ENCODE measurements at places on chromosomes 13 and 19.
A peak's percentile ranks its signal among the peaks of the same experiment; 100 is the strongest.

DNA sequence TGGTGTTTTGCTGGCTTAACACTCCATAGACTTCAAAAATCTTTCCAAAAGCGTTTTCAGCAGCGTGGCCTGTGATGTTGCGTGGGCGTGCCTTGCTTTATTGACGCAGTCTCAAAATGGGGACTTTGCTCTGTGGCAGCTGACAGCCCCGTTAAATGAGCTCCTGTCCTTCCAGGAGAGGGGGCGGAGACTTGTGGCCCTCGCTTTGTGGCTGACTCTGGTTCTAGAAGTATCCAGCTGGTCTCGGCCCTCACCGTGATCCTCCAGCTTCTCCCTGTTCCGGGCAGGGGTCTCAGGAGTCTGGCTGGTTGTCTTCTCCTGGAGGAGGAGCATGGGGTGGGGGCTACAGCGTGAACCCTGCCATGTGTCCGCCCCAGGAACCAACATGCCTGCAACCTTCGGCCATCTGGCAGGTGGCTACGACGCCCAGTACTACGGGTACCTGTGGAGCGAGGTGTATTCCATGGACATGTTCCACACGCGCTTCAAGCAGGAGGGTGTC, 8.4 kb upstream of the ZNF554 start:
- DNase-seq: no peak

DNA sequence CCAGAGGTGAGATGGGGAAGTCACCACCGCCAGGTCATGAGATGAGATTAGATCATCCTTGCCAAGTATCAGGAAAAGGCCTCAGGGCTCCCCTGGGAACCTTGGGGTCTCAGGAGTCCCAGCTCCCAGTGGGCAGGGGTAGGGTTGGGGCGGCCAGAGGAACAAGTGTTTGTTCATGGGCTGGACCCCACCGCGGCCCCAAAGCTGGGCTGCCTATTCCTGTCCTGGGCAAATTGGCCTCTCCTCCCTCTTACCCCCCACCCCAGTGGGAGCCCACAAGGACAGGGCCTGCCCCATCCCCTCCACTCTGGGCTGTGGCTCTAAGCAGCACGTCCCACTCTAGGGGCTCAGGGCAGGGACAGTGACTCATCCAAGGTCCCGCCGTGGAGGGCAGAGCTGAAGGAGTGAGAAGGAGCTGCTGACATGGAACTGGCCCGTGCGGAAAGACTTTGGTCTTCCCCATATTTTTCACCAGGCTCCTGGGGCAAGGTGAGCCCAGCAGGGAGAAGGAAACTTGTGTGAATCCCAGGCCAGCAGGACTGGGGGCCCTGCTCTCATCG, 4.0 kb upstream of the HCN2 start:
- DNase-seq: no peak

GRCh38 chr19:46533078-46533620, 37.5 kb upstream of the PNMA8B start:
- no peak for DNase-seq

DNA sequence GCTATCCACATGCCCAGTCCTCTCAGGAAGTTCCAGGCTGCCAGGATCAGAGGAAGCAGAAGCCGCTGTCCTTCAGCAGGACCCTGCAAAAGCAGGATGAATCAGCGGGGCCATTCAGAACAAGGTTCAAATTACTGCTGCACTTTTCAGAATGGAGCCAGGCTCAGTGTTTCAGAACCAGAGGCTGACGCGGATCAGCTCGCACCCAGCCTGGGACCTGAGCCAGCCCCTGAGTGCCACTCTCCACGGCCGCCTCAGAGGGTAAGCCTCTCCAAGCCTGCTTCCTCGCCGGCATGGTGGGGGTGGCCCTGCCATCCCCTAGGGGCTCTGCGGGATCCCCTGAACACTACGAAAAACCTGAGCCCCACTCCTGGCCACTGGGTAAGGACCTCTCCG, 24.7 kb downstream of the RASA3 start:
- no peak for DNase-seq

DNA sequence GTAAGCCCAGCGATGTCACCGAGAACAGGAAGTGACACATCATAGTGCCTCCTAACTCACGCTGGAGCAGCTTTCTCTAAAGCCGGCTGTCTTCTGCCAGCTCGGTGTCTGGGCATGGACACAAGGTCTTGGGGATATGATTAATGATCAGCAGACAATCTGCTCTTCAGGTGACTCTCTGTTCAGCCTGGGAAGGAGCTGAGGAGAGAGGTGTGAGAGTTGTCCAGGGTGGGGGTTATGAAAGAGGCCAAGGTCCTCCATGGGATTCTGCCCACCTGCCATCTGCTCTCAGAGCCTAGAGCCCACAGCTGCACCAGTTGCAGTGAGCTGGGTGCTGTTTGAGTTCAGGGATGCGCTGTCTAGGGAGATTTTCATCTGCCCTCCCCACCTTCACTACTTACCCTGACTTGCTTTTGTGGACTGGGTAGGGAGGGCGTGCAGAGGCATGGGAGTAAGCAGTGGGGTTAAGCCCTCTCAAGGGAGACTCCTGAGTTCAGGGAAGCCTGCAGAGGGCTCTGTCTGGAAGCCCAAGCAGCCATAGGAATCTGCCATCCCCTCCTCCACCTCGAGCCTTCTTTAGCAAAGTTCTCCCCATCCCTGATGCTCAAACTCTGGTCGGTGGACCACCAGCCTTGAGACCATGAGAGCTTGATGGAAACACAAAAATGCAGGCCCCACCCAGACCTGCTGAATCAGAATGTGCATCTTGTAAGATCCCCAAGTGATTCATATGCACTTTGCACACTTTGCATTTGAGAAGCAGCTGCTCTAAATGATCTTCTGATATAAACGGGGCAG, 539.7 kb downstream of the RFC3 start:
- DNase-seq: peak; percentile 23

- DNase-seq: no peak
Measured at GRCh38 chr13:104357174-104357573, 1291.0 kb upstream of the SLC10A2 start.

DNA sequence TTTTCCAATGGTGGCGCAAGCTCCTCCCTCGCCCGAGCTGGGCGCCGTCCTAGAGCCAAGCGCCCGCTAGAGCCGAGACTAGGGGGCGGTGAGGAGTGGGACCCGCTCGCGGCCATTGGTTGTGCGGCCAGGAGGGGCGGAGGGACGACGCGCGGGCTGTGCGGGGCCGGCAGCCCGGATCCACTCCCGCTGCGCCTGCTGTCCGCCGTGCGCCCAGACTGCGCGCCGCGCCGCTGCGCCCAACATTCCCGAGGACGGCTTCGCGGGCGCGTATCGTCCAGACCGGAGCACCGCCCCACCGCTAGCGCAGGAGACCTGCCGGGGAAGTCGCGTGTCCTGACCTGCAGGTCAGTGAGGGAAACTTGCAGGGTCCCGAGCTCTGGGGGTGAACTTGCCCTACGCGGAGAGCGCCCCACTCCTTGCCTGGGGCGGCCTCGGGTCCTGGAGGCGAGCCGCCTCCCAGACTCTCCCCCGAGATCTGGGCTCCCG, at the start of gene SERTM1:
TSS of gene SERTM1 (plus strand) at position 183 of the 489 bp plus-strand sequence. CDS start 21,059 bp downstream, outside the sequence.
- no peak for DNase-seq

DNA sequence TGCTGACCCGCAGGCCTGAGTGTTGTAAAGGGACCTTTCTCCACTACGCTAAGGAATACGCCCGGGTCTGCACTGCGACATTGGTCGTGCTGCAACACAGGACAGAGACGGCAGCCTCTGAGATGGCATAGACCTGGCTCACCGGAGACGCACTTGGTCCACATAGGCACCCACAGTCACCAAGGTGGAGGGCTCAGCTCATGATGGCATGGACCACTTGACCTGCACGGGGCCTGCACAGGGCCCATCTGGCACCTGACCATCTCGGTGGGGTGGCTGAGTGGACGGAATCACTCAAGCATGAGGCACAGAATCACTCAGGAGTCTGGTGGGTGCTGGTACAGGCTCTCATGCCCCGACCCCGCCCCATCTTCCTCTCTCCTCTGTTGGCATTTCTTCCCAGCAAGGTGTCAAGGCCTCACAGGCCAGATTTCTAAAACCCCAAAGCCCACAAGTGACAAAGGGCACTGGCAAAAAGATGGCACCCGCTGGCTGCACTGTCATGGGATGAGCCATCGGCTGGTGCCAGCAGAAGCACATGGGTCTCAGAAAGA, 45.9 kb downstream of the TSHZ3 start:
- DNase-seq: no peak

DNA sequence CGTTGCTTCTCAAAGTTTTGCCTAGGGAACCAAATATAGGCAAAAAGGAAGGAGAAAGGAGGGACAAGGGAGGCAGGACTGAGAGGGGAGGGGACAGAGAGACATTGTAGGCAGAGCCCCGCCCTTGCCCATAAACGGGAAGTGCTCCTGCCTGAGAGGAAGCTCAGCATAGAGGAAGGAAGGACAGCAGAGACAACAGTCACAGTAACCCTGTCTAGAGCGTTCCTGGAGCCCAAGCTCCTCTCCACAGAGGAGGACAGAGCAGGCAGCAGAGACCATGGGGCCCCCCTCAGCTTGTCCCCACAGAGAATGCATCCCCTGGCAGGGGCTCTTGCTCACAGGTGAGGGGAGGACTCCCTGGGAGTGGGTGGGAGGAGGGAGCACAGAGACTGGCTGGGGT, at the start of gene CEACAM21:
TSS of gene CEACAM21 (plus strand) at position 169 of the 400 bp plus-strand sequence. CDS start at position 278, 109 bp downstream.
- DNase-seq: no peak

DNA sequence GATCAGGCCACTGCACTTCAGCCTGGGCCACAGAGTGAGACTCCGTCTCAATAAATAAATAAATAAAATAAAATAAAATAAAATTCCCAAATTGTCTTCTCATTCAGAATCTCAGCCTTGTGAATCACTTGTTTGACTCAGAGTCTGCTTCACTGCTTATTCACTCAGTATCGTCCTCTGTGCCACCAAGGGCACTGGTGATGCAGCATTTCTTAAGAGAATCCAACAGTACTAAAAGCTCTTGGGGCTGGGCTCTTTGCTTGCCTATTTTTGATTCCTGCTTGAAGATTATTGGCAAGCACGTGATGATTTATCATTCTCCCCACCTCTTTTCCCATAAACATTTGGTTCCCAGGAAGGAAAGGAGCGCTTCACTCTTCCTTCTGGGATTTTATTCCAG, 54.8 kb upstream of the HMGB1 start:
- DNase-seq: no peak

GRCh38 chr13:48412881-48413351, at the start of gene LPAR6:
LPAR6 (minus strand) TSS chr13:48413113; CDS start chr13:48412423, 690 bp downstream.
- DNase-seq: no peak

GRCh38 chr13:112820318-112820717, 130.5 kb downstream of the ATP11A start:
- DNase-seq: no peak

GRCh38 chr13:26646603-26647002, 89.1 kb downstream of the WASF3 start:
- DNase-seq: no peak

- no peak for DNase-seq
Measured at GRCh38 chr19:18723871-18724377, 40.4 kb downstream of the CRTC1 start.

DNA sequence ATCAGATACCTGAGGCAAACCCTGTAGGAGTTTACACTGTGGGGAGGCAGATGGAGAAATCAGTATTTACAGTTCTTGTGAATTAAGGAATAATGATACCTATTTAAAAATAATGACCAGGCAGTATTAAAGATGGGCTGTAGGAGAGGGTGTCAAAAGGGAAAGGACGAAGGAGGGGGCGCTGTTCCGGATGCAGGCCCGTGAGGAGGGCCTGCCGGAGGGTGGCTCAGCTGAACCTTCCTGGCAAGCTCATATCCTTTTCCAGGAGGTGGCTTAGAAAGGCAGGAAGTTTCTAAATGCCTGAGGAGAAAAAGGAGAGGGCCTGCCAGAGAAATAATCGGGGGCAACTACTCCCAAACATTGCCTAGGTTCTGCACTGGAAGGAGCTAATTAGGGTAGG, 46.6 kb downstream of the MBNL2 start:
- DNase-seq: no peak

DNA sequence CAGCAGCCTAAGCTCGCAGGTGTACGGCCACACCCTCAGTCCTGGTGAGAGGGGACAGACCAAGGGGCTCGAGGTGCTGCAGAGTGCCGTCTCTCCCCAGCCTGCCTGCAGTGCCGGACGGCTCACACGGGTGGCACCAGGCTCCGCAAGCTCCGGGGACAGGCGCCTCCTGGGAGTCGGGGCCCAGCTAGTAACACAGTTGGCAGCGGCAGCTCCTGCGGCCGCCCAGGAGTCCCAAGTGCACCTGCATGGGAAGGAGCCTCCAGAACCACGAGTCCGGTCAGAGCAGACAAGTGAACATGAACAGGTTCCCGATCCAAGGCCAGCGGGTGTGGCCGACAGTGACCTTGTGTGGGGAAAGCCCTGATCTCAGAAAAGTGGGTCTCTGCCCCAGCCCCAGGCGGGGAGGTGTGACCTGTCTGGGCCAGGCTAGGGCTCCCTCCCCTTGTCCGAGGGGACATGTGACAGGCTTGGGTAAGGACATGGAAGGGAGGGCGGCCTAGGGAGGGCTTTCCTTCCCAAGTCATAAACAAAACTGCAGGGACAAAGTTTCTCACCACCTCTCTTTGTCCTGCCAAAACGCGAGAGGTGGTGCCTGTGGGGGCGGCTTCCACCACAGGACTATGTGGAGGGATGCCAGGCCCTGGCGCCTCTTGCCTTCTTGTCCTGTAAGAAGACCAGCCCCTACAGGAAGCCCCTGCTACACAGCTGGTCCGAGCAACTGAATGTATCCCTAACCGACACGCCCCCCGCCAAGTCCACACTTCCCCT, 46.5 kb downstream of the MLLT1 start:
- DNase-seq: no peak

DNA sequence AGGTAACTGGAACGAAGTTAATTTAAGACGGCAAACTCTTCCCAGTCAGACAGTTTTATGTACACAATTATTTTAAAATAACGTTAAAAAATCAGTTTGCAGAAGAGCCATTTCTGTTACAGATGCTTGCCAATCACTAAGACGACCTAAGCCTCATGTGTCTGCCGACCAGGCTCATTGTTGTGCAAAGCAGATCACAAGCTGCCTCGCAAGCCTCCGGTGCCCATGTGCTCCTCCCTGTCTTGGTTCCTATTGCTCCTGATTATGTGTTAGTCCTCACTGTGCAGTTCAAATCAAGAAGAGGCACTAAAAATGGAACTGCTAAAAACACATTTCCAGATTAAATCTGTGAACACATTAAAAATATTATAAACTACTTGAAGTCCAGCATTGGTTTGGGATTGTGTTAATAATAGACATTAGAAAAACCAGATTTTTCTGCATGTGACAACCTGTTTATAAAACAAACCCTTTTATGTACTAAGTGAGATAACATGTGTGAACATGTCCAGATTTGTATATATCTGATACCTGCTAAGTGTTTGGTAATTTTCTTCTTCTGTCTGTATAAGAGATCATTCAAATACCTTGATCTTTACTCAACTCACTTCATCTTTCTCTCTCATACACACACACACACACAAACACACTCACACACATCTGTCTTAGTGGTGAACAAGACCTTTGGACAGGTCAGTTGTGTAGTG, 81.9 kb upstream of the SLC15A1 start:
- DNase-seq: no peak

- DNase-seq: no peak
Measured at GRCh38 chr19:13795595-13796300, 505 bp downstream of the ZSWIM4 start.

GRCh38 chr13:113800576-113800926, 41.5 kb downstream of the TMEM255B start:
- DNase-seq: no peak

GRCh38 chr13:32427852-32428580, at the start of gene N4BP2L1:
N4BP2L1 (minus strand) TSS chr13:32428130; CDS start chr13:32428082, 48 bp downstream.
- peak; percentile 53 for DNase-seq

- no peak for DNase-seq
Measured at GRCh38 chr13:91368676-91369440, 21.4 kb downstream of the MIR17HG start.

- no peak for DNase-seq
Measured at GRCh38 chr19:16161840-16162239, 11.5 kb downstream of the CIB3 start.
